ENCODE measurements at places on chromosomes 7 and 10. TPM values are rescaled to one million over a fixed set of nuclear protein-coding genes. Genes with fewer than 3 reads are reported as not detected.

DNA sequence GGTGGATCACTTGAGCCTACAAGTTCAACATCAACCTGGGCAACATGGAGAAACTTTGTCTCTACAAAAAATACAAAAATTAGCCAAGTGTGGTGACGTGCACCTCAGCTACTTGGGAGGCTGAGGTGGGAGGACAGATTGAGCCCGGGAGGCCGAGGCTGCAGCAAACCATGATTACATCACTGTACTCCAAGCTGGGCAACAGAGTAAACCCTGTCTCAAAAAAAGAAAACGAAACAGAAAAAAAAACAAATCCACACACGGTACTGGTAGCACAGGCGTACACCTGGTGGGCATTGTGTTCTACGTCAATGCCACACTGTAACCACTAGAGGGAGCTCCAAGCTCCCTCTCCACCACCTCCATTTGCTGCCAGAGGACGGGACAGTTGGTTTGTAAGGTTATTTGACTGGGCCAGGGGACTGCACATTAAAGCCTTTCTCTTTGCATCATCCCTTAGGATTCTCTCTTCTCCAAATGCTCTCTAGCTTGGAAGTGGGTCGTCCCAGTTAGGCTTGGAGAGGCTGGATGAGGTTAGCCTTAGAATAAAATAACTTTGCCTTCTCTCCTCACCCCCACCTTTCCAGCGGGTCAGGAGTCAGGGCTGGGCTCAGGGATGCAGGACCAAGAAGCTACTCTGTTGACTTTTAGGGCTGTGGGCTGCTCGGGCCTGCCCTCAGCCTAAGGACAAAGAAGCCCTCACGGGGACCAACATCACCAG, 130.8 kb downstream of the SORBS1 start:
- H3K4me1 ChIP-seq: peaks cover 14% of the 10 kb centered on the region
- no peaks in the 10 kb centered on the region for H3K36me3 ChIP-seq
- no peak overlapping the region for H3K4me3 ChIP-seq
- no peak for DNase-seq
- no peak overlapping the region for H3K27ac ChIP-seq

DNA sequence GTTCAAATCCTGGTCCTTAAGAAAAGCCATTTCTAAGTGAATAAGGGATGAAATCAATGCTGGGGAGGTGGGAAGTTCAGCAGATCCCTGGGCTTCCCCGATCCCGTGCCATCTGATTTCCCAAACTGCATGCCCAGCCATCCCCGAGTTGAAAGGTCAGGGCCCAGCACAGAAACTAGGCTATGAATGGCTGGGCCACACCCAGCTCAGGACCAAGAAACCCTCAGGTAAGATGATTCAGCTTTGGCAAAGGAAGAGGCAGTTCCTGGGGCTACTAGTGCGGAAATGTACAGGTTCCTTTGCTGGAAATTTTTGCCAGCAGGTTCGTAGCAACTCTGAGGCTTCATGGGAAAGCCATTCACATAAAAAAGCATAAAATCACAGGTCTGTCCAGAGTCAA, 182.7 kb downstream of the FAM107B start:
- no peak overlapping the region for H3K27ac ChIP-seq
- H3K4me1 ChIP-seq: peaks cover 18% of the 10 kb centered on the region
- peaks cover 12% of the 10 kb centered on the region for H3K36me3 ChIP-seq
- no peak for DNase-seq
- H3K27me3 ChIP-seq: no peaks in the 10 kb centered on the region
- H3K4me3 ChIP-seq: no peak overlapping the region

- no peaks in the 10 kb centered on the region for H3K27me3 ChIP-seq
- H3K27ac ChIP-seq: peak within 1 kb of the TSS; percentile 98
- H3K4me3 ChIP-seq: peak within 1 kb of the TSS; percentile 84
- H3K4me1 ChIP-seq: peaks cover 36% of the 10 kb centered on the region
- no peaks in the 10 kb centered on the region for H3K36me3 ChIP-seq
Observed at GRCh38 chr7:151057506-151057988, at the start of gene CDK5. TSS of gene CDK5 (minus strand) at chr7:151057897. CDS start at chr7:151057848, 49 bp downstream.

GRCh38 chr10:78529262-78529661, 495.6 kb downstream of the RPS24 start:
- H3K36me3 ChIP-seq: no peaks in the 10 kb centered on the region
- H3K27me3 ChIP-seq: no peaks in the 10 kb centered on the region
- H3K27ac ChIP-seq: no peak overlapping the region
- peaks cover 6% of the 10 kb centered on the region for H3K4me1 ChIP-seq
- H3K4me3 ChIP-seq: no peak overlapping the region
- DNase-seq: no peak

GRCh38 chr10:119867317-119867716, 5.3 kb downstream of the MCMBP start:
- no peaks in the 10 kb centered on the region for H3K27me3 ChIP-seq
- DNase-seq: no peak
- peaks cover 20% of the 10 kb centered on the region for H3K4me1 ChIP-seq
- H3K27ac ChIP-seq: no peak overlapping the region

- no peaks in the 10 kb centered on the region for H3K36me3 ChIP-seq
- H3K4me3 ChIP-seq: peak overlapping the region; percentile 45
- H3K27ac ChIP-seq: peak overlapping the region; percentile 77
- peak; percentile 63 for DNase-seq
- peaks cover 26% of the 10 kb centered on the region for H3K27me3 ChIP-seq
Observed at GRCh38 chr7:151408839-151409666, 785 bp downstream of the WDR86 start.

GRCh38 chr7:132592231-132592920, 16.1 kb upstream of the PLXNA4 start:
- no peak overlapping the region for H3K27ac ChIP-seq
- no peaks in the 10 kb centered on the region for H3K4me1 ChIP-seq
- DNase-seq: no peak

GRCh38 chr7:120334475-120334874, 61.5 kb downstream of the KCND2 start:
- no peaks in the 10 kb centered on the region for H3K36me3 ChIP-seq
- no peaks in the 10 kb centered on the region for H3K27me3 ChIP-seq
- no peak overlapping the region for H3K27ac ChIP-seq
- no peak for DNase-seq
- H3K4me1 ChIP-seq: no peaks in the 10 kb centered on the region

DNA sequence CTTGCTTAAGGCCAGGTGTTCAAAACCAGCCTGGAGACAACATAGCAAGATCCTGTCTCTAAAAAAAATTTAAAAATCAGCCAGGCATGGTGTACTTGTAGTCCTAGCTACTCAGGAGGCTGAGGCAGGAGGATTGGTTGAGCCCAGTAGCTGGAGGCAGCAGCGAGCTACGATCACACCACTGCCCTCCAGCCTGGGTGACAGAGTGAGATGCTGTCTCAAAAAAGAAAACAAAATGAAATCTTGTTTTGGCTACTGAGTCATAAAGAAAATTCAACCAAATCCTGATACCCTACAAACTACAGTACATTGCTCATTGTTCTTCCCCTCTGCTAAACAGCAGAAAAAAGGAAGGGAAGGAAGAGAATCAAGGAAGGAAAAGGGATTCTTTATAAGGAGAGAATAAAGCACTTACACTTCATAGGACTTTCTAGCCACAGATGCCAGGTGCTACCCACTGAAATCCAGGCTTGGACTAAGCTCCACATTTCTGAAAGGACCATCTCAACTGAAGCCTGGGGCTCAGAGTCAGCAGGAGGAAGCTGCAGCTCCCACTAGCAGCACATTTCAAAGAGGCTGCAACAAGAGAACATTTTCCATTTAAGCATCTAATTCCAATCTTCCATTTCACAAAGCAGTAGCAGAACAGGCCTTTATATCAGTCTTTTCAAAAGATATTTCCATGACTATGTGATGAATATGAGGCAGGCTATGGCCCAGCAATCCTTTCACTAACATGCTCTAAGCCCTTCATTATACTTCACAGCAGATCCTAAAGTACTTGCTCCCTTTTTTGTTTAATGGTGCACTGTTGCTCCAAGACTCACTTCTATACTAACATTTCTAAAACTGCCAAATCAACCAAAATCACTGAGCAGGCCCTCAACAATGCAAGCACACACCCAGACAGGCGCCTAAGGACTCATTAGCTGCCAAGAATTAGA, 13.5 kb downstream of the TNPO3 start:
- peaks cover 17% of the 10 kb centered on the region for H3K4me1 ChIP-seq
- H3K27me3 ChIP-seq: no peaks in the 10 kb centered on the region
- no peak for DNase-seq
- H3K27ac ChIP-seq: no peak overlapping the region
- no peak overlapping the region for H3K4me3 ChIP-seq
- peaks cover 23% of the 10 kb centered on the region for H3K36me3 ChIP-seq

- no peak overlapping the region for H3K27ac ChIP-seq
- no peaks in the 10 kb centered on the region for H3K36me3 ChIP-seq
- no peak overlapping the region for H3K4me3 ChIP-seq
- H3K4me1 ChIP-seq: no peaks in the 10 kb centered on the region
- DNase-seq: no peak
Observed at GRCh38 chr10:111127081-111127848, 50.4 kb downstream of the ADRA2A start.

DNA sequence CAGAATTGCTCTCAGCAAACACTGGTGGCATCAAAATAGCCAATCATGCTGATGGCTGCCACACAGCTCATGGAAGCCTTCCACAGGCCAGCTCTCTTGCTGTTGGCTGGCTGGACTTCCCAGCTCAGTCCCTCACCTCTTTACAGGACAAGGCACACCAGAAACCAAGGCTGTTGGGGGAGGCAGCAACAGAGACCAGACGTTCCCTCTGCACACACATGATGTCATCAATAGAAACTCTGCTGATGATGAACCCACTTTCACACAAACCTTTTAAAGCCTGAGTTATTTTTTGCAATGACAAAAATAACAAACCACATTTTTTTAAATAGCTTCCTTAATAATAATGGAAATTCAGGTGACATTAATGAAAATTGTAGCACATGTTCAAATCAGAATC, 300.9 kb upstream of the C7orf33 start:
- H3K27ac ChIP-seq: no peak overlapping the region
- H3K27me3 ChIP-seq: peaks cover 5% of the 10 kb centered on the region
- no peaks in the 10 kb centered on the region for H3K36me3 ChIP-seq

DNA sequence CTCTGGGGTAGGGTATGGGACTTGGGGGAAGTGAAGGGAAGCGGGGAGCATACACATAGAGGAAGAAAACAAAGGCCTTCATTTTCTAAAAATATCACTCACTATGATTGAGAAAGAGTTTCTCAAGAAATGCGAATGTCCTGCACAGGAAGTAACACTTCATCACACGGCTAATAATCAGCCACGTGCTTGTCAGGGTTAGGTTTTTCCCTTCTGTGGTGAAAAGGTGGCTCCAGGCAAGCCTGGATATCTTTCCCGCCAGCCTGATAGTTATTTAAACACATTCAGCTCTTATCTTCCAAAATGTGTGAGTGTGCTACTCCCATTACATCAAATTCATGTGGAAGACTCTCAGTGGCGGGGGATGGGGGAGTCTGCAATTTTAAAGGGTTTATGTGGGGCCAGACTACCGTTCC, 166.4 kb upstream of the ADO start:
- H3K27ac ChIP-seq: peak overlapping the region; percentile 84
- H3K27me3 ChIP-seq: no peaks in the 10 kb centered on the region
- H3K4me1 ChIP-seq: peaks cover 36% of the 10 kb centered on the region
- H3K4me3 ChIP-seq: no peak overlapping the region
- no peak for DNase-seq

- no peak for DNase-seq
- no peak overlapping the region for H3K4me3 ChIP-seq
- no peak overlapping the region for H3K27ac ChIP-seq
- H3K27me3 ChIP-seq: no peaks in the 10 kb centered on the region
- H3K4me1 ChIP-seq: no peaks in the 10 kb centered on the region
Observed at GRCh38 chr7:69620650-69621049, 22.4 kb downstream of the AUTS2 start.

GRCh38 chr10:114073395-114074186, 29.9 kb downstream of the ADRB1 start:
- no peak for DNase-seq
- no peaks in the 10 kb centered on the region for H3K36me3 ChIP-seq
- H3K4me1 ChIP-seq: no peaks in the 10 kb centered on the region
- H3K4me3 ChIP-seq: no peak overlapping the region

- H3K4me3 ChIP-seq: no peak overlapping the region
- H3K27me3 ChIP-seq: no peaks in the 10 kb centered on the region
- H3K27ac ChIP-seq: no peak overlapping the region
- H3K4me1 ChIP-seq: no peaks in the 10 kb centered on the region
Observed at GRCh38 chr10:19209319-19209718, 160.7 kb downstream of the MALRD1 start.

GRCh38 chr7:44572771-44573170, 937 bp downstream of the DDX56 start:
- no peak overlapping the region for H3K27ac ChIP-seq
- no peaks in the 10 kb centered on the region for H3K27me3 ChIP-seq
- peak overlapping the region; percentile 86 for H3K4me3 ChIP-seq
- DNase-seq: no peak
- H3K36me3 ChIP-seq: peaks cover 64% of the 10 kb centered on the region

DNA sequence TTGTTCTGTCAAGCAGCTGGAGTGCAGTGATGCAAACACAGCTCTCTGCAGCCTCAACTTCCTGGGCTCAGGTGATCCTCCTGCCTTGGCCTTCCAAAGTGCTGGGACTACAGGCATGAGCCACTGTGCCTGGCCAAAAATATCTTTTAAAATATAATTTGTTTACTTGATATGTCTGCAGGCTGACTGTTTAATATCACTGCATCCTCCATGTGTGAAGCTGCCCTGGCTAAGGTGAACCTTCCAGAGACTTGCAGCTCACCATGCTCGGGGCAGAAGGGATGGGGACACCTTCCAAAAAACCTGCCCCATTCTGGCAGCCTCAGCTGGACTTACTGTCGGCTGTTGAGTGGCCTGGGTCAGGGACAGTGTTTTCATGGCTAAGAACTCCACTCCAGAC, 57.6 kb upstream of the DDC start:
- H3K27me3 ChIP-seq: no peaks in the 10 kb centered on the region
- H3K4me1 ChIP-seq: no peaks in the 10 kb centered on the region
- no peak overlapping the region for H3K4me3 ChIP-seq
- no peak for DNase-seq

GRCh38 chr7:125814100-125814499, 884.5 kb upstream of the POT1 start:
- no peaks in the 10 kb centered on the region for H3K36me3 ChIP-seq
- no peak for DNase-seq
- H3K27ac ChIP-seq: no peak overlapping the region
- no peaks in the 10 kb centered on the region for H3K4me1 ChIP-seq
- H3K4me3 ChIP-seq: no peak overlapping the region

DNA sequence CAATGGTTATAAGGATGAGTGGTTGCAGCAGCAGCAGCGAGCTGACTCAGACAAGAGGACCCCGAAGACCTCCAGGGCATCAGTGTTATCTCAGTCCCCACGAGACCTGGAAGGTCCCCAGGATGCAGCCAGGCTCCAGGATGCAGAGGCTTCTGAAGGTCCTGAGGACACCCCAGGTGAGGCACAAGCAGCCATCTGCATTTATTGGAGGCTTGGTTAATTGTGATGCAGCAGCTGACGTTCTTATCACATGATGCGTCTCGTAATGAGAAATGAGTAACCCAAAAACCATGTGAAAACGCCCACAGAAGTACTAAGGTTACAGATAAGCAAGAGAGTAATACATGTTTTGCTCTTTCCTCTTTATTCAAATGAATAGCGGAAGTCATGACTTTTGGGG, 17.4 kb downstream of the C7orf57 start:
- H3K36me3 ChIP-seq: no peaks in the 10 kb centered on the region
- no peaks in the 10 kb centered on the region for H3K27me3 ChIP-seq
- no peak overlapping the region for H3K27ac ChIP-seq
- no peaks in the 10 kb centered on the region for H3K4me1 ChIP-seq
- H3K4me3 ChIP-seq: no peak overlapping the region

EGR2 gene
- total RNA-seq: 41.4 TPM

RADIL gene
- total RNA-seq: 7.3 TPM

ZNF117 gene
- total RNA-seq: 18.7 TPM

NANOS1 gene
- total RNA-seq: 2.9 TPM

SLC29A4 gene
- 0.98 TPM for total RNA-seq

CHST12 gene
- 29.8 TPM for total RNA-seq

BMPER gene
- 10.0 TPM for total RNA-seq

PRKCQ gene
- total RNA-seq: 9.8 TPM

SORCS3 gene
- not detected for total RNA-seq

ARHGAP22 gene
- 6.8 TPM for total RNA-seq

APBB1IP gene
- total RNA-seq: 19.2 TPM

HGF gene
- 26.5 TPM for total RNA-seq

STEAP1B gene
- 2.5 TPM for total RNA-seq
